ENCODE measurements at places on chromosomes 11 and 22. TPM values are rescaled to one million over a fixed set of nuclear protein-coding genes. Genes with fewer than 3 reads are reported as not detected.

MYOD1 gene
- not detected for total RNA-seq

- H3K27ac ChIP-seq, result no peak overlapping the region
- no peaks in the 10 kb centered on the region for H3K4me1 ChIP-seq
- DNase-seq, result peak; percentile 65
- H3K36me3 ChIP-seq, result no peaks in the 10 kb centered on the region
Measured at GRCh38 chr22:40898850-40899357, 37.0 kb upstream of the DNAJB7 start.

DNA sequence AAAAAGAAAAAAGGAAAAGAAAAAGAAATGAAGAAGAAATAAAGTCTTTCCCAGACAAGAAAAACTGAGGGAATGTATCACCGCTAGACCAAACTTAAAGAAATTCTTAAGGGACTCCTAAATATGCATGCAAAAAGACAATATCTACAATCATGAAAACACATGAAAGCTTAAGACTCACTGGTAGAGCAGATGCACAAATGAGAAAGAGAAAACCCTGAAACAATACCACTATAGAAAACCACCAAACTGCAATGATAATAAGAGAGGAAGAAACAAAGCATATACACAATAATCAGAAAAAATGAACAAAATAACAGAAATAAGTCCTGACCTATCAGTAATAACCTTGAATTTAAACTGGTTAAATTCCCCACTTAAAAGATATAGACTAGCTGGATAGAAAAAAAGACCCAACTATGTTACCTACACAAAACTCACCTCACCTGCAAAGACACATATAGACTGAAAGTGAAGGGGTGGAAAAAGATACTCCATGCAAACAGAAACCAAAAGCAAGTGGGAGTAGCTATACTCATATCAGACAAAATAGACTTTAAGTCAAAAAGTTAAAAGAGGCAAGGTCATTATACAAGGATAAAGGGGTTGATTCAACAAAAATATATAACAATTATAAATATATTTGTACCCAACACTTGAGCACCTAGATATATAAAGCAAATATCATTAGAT lies 61.3 kb upstream of the NARS2 start:
- no peaks in the 10 kb centered on the region for H3K27me3 ChIP-seq
- DNase-seq, result no peak
- no peak overlapping the region for H3K27ac ChIP-seq
- no peaks in the 10 kb centered on the region for H3K4me1 ChIP-seq

DNA sequence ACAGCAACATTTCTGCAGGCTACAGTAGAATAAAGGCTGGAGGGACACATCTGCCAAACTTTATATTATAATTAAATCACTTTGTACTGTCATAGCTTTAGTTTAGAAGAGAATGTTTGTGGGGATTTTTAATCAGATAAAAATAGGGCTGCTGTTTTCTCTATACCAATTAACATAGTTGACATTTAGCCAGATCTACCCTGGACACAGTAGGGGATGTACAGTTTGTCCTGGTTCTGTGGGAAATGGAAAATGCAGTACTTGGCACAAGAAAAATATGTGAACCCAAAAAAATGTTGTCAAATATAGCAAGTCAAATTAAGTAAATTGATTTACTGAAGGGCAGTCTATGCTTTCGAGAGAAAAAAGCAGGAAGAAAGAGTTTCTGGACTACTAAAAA lies 20.8 kb upstream of the PICALM start:
- H3K4me3 ChIP-seq, result no peak overlapping the region
- H3K27ac ChIP-seq, result no peak overlapping the region
- no peaks in the 10 kb centered on the region for H3K27me3 ChIP-seq
- no peaks in the 10 kb centered on the region for H3K4me1 ChIP-seq

GRCh38 chr11:76601724-76602123 lies 68.8 kb downstream of the LRRC32 start:
- H3K4me1 ChIP-seq, result peaks cover 5% of the 10 kb centered on the region
- H3K27me3 ChIP-seq, result no peaks in the 10 kb centered on the region
- H3K27ac ChIP-seq, result no peak overlapping the region
- DNase-seq, result no peak
- H3K4me3 ChIP-seq, result no peak overlapping the region

All from PC-3 (cell line).